WTC11 (cell line): ENCODE measurements at places on chromosomes 11 and 22. TPM values are rescaled to one million over a fixed set of nuclear protein-coding genes. Genes with fewer than 3 reads are reported as not detected.

The PARVG gene
- 0.41 to 0.94 TPM (median 0.69 TPM) in 3 replicates for total RNA-seq

GRCh38 chr11:63609971-63610580 lies 4.2 kb downstream of the PLAAT3 start:
- DNase-seq, result no peak
- peak overlapping the region; percentile 46 for H3K27ac ChIP-seq
- peak overlapping the region; percentile 78 for H3K4me3 ChIP-seq
- H3K4me1 ChIP-seq, result peaks cover 59% of the 10 kb centered on the region

- no peak overlapping the region for H3K4me3 ChIP-seq
- no peak for DNase-seq
- H3K27ac ChIP-seq, result no peak overlapping the region
- no peaks in the 10 kb centered on the region for H3K27me3 ChIP-seq
- no peaks in the 10 kb centered on the region for H3K36me3 ChIP-seq
- H3K4me1 ChIP-seq, result peaks cover 43% of the 10 kb centered on the region
Measured at GRCh38 chr11:16880184-16880801, 133.9 kb downstream of the PLEKHA7 start.

The CYP2D6 gene
- 1.4 to 1.7 TPM (median 1.6 TPM) in 3 replicates for total RNA-seq
